Neural crest cell (in vitro differentiated cells): ENCODE measurements at places on chromosomes 7 and 10. TPM values are rescaled to one million over a fixed set of nuclear protein-coding genes. Genes with fewer than 3 reads are reported as not detected.
A peak's percentile ranks its signal among the peaks of the same experiment; 100 is the strongest.

CPN1 gene
- not detected in 2 replicates for total RNA-seq

MYO1G gene
- total RNA-seq: 0.49 and 0.64 TPM in 2 replicates

NAT16 gene
- 0.70 and 1.7 TPM in 2 replicates for total RNA-seq

DNA sequence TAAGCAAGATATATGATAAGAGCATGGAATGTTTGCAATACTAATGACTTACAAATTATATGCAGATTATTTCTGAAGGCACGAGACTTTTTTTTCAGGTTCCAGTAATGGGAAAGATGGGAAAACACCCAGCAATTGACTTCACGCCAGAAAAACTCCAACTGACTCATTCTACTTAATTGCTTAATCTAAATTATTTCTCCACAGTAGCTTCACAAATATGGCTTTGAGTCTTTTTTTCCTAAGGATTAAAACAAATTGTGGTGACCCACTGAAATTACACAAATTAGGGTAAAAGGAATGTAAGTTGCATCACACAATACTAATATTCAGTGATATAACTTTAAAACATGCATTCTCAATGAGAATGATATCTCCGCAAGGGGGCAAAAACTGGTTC is 138.7 kb downstream of the GNAI1 start:
- no peak for DNase-seq

DNA sequence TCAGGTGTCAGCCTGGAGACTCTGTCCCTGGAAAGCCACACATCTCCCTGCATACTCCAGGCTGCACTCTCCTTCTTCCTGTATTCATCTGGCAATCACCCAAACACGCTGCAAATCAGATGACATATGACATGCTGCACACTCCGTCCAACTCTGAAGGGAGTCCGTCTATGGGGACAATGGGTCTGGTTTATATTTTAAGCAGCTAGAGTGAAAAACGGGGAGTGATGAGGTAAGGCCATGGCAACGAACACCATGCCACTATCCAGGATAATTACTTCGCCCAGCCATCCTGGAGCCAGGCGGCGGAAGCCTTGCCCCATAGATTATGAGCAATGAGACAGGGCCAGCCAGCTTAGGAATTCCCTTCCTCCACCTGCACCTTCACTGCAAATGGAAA is 140.1 kb downstream of the PLXNA4 start:
- DNase-seq: no peak

GIMAP2 gene
- not detected in 2 replicates for total RNA-seq

PPP1R9A gene
- 21.2 and 22.7 TPM in 2 replicates for total RNA-seq

SPDYE5 gene
- total RNA-seq: not detected in 2 replicates

GRCh38 chr7:138328215-138328614 is 131.8 kb upstream of the TRIM24 start:
- no peak for DNase-seq

DNA sequence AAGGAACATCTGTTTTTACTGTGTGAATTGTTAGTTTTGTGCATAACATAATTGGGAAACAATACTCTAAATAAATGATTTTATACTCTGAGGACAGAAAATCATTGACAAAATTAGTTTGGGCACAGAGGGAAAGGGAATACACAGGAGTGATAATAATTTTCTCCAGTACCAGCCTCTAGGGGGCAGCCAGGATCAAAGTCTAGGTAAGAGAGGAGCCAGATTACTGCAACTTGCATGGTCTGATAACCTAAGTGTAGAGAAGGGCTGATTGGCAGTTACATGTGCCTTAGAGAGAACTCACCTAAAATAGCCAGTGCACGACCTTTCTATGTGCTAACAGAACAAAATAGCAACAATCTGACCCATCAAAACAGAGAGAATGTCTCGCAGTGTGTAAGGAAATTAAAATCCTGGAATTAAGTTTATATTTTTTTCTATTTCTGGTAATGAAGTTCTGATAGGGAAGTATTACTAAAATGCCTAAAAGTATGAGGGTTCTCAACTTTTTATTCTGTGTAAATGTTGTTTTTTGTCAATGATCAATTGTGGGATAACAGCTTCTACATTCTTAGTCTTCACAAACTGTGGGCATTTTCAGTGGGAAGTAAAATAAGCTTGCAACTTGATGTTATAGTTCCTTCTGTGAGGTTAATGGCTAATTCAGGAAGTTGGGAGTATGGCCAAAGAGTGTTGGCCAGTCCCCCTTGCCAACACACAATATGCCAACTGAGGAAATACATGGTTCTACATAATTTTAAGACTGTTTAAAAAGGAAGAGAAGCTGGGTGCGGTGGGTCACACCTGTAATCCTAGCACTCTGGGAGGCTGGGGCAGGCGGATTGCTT is 66.4 kb downstream of the EXOC6 start:
- DNase-seq: peak; percentile 54

DNA sequence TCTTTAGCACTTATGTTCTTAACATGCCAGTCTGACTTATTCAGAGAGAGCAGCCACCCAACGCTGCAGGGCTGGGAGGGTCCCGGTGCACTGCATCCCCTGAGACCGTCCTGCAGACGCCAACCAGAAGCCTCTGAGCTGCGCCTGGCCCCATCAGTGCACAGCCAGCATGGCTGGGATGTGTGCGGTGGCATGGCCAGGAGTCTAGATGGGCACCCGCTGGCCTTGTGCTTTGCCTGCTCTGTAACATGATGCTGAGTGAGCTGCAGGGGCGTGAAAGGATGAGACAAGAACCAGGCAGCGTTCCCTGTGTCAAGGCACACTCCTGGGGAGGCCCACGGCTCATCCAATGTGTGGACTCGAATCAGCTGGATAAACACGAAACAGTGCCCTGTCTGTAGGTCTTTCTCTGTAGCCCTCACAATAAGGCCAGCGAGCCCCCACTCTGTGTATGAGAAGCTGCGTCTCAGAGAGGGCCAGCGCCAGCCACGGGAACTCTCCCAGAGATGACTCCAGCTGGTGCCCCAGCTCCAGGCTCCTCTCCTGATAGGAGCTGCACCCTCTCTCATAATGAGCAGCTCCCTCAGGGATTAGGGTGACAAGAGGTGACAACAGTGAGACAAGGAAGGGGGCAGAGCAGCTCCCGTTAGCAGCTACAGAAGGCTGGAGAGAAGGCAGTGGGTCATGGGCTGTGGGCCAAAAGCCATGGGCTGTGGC is 96.8 kb downstream of the TNS3 start:
- no peak for DNase-seq

DNA sequence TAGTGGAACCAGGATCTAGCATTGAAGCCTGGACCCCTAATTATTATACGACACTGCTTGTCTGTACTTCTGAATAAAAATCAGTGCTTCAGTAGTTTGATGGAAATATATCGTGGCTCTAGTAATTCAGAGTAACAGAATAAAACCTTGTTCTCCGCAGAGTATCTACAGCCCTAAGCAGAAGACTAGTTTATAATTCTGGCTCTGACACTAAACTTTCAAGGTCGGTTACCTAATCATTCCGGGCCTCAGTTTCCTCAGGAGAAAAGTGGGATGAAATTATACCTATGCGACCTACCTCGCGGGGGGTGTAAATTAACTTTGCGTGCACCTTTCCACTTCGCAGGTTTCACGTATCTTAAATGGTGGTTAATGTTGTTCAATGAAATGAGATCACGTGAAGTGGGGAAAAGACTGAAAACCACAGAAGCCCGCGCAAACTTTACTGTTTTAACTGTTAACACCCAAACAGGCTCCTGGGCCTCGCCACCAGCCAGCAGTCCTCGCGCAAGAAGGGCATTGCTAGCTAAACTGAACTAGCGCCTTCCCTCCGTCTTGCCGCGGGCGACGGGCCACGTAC is 615 bp downstream of the THAP5 start:
- DNase-seq: no peak

AP4M1 gene
- total RNA-seq: 22.6 and 23.6 TPM in 2 replicates

GRCh38 chr10:48453451-48454301 is 147.2 kb downstream of the MAPK8 start:
- no peak for DNase-seq

GRCh38 chr10:129605986-129606518 is 139.0 kb downstream of the MGMT start:
- DNase-seq: no peak

- no peak for DNase-seq
Measured at GRCh38 chr7:41114131-41114530, 588.8 kb downstream of the INHBA start.

GRCh38 chr7:86407291-86407690 is 236.4 kb upstream of the GRM3 start:
- DNase-seq: no peak

CALCR gene
- total RNA-seq: 0.07 TPM in 1 of 2 replicates, not detected in the other

ENO4 gene
- total RNA-seq: 0.37 and 1.1 TPM in 2 replicates

DNA sequence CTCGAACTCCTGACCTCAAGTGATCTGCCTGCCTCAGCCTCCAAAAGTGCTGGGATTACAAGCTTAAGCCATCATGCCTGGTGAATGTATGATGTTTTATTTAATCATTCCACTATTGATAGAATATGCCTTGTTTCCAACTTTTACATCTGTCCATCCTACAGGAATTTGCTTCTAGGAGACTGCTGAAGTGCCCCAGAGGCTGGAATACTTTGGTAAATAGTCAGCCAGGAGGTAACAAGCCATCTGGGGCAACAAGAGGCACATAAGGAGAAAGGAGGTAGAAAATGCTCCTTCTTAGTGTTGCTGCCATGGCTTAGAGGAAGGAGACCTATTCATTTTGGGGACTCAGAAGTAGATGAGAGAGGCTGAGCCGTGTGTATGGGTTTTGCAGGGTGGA is 14.8 kb downstream of the PLCE1 start:
- no peak for DNase-seq

AOAH gene
- not detected in 2 replicates for total RNA-seq

PLAC9 gene
- total RNA-seq: 24.1 and 27.5 TPM in 2 replicates

- no peak for DNase-seq
Measured at GRCh38 chr10:18436902-18437301, 214.5 kb downstream of the NSUN6 start.

EIF5AL1 gene
- total RNA-seq: 0.18 and 0.21 TPM in 2 replicates

DNA sequence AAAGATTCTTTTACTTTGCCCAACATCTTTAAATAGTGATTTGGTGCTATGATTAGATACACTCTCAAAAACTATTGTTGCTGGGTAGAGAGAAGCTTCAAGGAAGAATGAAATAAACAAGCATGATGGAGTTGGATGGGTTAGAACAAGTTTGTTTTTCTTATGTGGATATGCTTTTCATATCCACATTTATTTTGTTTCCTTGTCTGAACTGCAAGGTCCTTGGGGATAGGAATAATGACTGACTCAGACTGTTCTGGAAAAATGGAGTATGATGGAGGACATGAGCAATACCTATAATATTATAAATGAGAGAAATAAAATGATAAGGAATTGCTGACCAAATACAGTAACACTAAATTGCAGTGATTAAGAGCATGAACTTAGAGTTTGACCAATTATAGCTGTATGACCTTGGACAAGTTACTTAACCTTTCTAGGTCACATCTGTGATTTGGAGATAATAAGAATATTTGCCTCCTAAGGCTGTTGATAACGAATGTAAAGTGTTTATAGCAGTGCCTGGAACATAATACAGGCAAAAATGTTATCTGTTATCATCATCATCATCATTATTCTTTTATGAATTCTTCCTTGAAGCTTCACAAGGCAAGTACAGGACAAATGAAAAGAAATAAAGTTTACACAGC is 847.5 kb downstream of the LRMDA start:
- DNase-seq: no peak

NPC1L1 gene
- total RNA-seq: 0.12 and 0.18 TPM in 2 replicates

MEST gene
- total RNA-seq: 212 and 236 TPM in 2 replicates

- no peak for DNase-seq
Measured at GRCh38 chr7:99242682-99243081, 30.0 kb upstream of the MYH16 start.

GRCh38 chr7:54774785-54775740 is 16.1 kb upstream of the SEC61G start:
- no peak for DNase-seq

GRCh38 chr10:89836840-89837164 is 135.4 kb downstream of the KIF20B start:
- DNase-seq: no peak

GIMAP8 gene
- not detected in 2 replicates for total RNA-seq

ZNF239 gene
- total RNA-seq: 11.2 and 12.1 TPM in 2 replicates

SLC16A9 gene
- 21.0 and 23.1 TPM in 2 replicates for total RNA-seq

DNA sequence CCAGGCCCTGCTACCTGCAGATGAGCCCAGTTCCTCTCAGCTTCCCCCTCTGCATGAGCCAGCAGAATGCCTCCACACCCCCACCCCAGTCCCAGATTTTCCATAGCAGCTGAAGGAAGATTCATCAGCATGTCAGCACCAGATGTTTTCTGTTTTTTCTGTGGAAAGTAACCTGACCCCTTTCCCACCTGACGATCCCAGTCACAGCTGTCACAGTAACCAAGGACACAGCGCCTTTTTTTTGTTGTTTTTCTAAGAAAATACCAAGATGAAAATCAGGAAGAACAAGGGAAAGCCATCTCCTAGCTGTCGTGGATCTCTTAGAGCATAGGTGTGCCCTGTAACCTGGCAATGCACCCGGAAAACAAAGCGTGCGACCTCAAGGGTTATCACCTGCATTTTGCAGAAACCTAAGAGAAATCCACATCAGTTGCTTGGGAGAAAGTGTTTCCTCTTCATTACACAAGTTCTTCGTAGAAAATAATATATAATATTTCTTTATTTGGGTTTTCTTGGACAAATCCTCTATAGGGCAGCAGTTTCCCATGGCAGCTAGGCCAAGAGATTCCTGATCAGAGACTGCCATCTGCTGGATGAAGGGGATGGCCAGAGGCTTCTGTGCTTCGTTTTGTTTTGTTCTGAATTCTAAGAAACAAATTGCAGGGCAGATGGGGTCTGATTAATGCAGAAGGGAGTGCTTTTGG is 401.9 kb downstream of the TNS3 start:
- DNase-seq: peak; percentile 66

PON1 gene
- total RNA-seq: not detected in 2 replicates

DNA sequence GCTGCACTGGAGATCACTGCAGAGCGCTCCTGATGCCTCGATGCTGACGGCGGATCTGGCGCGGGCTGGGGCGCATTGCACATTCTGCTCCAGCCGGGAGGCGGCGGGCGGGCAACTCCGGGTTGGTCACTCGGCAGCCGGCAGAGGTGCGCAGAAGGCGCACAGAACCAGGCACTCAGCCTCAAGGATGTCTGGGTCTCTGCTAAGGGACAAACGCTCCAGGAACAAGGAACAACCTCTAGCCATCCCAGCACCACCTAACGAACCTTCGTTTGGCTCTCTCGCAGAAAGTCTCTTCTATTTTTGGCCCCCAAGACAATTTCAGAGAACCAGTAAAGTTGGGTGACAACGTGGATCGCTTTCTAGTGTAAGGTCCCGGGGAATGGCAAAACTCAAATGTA is 254.6 kb downstream of the OTUD1 start:
- peak; percentile 35 for DNase-seq
